Stimulated activated effector memory CD8-positive, alpha-beta T cell treated with anti-CD3 and anti-CD28 coated beads, Interleukin-12 subunit alpha, Interleukin-12 subunit beta, amount 100 ng/mL, for 72 hours (primary cell): ENCODE measurements at places on chromosomes 5 and 9.

- DNase-seq: no peak
Observed at GRCh38 chr5:149904977-149905376, 39.6 kb downstream of the PDE6A start.

- DNase-seq: no peak
Observed at GRCh38 chr5:162068412-162068811, 839 bp downstream of the GABRG2 start.

- no peak for DNase-seq
Observed at GRCh38 chr9:134570151-134570621, 71.4 kb upstream of the COL5A1 start.

- DNase-seq: no peak
Observed at GRCh38 chr5:132895719-132896305, 22.3 kb downstream of the LEAP2 start.

DNA sequence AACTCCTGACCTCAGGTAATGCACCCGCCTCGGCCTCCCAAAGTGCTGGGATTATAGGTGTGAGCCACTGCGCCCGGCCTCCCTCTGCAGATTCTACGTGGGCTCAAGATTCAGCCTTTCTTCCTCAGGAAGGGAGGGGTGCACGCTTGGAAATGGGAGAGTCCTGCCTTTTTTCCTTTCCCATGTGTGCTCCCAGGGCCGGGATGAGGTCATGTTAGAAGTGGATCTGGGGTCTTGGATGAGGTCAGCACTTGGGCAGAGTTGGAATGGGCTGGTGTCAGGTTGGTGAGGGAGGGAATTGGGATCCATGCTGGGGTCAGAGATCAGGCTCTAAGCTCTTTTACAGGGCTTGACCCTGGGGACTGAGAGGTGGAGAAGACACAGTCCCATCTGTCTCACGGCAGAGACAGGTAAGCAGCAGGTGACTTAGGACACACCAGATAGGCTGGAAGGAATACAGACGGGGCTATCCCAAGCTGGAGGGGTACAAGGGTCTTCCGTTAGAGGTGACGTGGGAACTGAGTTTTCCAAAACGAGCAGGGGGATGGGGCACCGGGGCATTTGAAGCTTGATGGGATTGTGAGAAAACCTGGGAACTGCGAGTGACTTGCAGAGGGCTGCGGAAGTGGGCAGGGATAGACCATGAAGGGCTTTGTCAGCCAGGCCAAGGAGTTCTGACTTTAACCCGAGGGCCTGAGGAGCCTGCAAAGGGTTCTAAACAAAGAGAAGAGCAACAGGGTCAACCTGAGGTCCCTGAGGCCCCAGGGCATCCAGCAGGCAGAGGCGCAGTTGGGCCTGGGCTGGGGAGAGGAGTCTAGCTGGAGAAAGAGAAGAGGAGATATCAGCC is 1.8 kb upstream of the AQP7 start:
- DNase-seq: no peak

- DNase-seq: no peak
Observed at GRCh38 chr5:5588887-5589826, 166.7 kb downstream of the ICE1 start.

- DNase-seq: no peak
Observed at GRCh38 chr9:8723195-8723594, 923.6 kb upstream of the DMAC1 start.

- DNase-seq: no peak
Observed at GRCh38 chr5:173675287-173675996, 59.0 kb upstream of the BOD1 start.

DNA sequence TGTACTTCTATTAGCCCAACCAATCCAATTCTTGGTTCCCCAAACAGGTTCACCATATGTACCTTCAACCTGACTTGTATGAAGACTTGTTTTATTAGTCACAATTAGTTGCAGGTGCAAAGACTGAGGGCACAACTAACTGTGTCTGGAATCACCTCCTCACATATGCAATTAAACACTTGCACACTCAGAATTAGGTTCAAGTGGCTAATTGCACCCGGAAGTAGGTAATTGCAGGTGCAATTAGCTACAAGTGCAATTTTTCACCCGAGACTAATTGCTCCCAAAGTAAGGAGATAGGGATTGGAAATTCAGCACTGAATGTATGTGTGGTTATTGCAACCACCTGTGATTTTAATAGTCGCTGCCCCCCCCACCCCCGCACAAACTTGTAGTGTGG is 338.9 kb downstream of the ZSWIM6 start:
- no peak for DNase-seq

DNA sequence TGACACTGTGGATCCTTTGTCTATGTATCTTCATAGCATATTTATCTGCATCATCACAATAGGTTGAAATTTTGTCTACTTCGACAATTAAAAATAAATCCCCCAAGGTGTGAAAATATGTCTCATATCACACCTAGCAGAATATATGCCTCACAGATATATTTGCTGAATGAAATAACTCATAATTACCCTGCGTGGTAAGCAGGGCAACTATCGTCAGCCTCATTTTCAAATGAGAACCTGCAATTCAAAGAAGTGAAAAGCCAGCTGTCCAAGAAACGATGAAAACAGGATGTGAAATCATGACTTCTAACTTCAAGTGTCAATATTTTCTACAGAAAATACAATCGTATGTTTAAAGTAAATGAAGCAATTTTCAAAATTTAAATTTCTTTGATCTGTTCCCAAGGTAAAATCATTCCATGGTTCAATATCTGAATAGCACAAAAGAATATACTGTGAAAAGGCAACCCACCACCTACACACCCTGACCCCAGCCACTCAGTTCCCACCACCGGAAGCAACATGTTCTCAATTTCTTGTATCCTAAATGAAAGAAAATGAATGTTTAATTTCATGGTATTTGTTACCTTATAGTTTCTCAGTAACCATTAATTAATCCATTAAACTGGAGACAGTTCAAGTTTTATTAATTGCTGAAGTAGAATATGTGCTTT is 57.1 kb downstream of the TBCA start:
- DNase-seq: no peak

GRCh38 chr5:68215898-68216244 is 315 bp downstream of the PIK3R1 start:
- no peak for DNase-seq

- peak; percentile 37 for DNase-seq
Observed at GRCh38 chr9:104795857-104796256, 31.9 kb downstream of the NIPSNAP3B start.

DNA sequence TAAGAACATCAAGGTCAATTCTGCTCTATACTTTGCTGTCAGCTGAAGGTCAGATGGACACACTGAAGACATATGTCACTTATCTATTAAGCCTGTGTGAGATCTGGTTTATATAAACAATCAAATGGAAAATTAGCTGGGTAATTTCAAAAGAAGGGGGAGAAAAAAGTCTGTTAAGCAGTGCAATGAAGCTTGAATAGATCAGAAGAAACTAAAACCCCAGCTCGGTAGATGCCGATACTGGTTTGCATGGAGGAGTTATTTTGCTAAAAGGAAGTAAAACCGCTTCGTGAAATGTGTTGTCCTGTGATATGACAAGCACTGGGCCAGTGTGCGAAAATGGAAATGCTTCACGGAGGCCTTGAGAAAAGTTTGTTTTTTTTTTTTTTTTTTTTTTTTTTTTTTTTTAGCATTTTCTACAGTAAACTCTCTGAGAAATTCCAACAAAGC is 148.8 kb downstream of the MEF2C start:
- no peak for DNase-seq

GRCh38 chr5:118854819-118855218 is 133.5 kb downstream of the DTWD2 start:
- no peak for DNase-seq
